ENCODE measurements at places on chromosomes 4 and X.

GRCh38 chr4:18422685-18423084, 401.1 kb upstream of the LCORL start:
- DNase-seq, result no peak

- DNase-seq, result peak; percentile 38
Measured at GRCh38 chrX:72121383-72121782, 10.3 kb downstream of the RTL5 start.

- peak; percentile 56 for DNase-seq
Measured at GRCh38 chrX:47831788-47832187, 4.9 kb upstream of the ZNF81 start.

GRCh38 chrX:16119353-16120220, 3.8 kb upstream of the GRPR start:
- DNase-seq, result no peak

- no peak for DNase-seq
Measured at GRCh38 chr4:126123611-126124325, 809.0 kb downstream of the FAT4 start.

- DNase-seq, result no peak
Measured at GRCh38 chr4:7779432-7779768, 160.3 kb downstream of the AFAP1 start.

DNA sequence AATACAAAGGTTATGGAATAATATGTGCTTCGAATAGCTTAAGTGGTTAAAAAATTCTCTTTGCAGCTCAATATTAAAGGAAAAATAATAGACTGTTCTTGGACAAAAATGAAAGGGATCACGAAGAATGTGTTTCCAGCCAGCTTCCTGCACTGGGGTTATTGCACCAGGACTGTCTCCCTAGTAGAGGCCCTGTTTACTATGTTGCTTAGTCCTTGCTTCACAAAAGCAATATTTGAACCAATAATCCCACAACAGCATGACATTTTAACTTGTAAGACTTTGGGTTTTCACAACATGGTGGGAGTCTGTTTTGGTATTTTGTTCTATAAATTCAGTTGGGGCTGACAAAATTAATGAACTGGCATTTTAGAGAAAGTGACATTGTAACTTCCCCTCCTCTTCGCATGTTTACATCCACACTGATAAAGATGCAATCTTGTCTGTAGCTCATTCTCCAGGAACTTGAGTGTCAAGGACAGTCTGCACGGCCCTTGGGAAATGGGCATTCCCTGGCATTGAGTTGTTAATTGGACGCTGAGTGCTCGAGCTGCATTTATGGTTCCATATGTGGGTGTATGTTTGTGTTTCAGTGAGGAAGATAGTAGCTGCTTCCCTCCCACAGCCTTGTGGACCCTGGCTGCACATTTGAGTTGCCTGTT, 39.0 kb downstream of the SHROOM2 start:
- no peak for DNase-seq

- DNase-seq, result no peak
Measured at GRCh38 chr4:20462426-20463175, 210.9 kb downstream of the SLIT2 start.

GRCh38 chr4:138967313-138967712, 48.3 kb upstream of the NOCT start:
- no peak for DNase-seq

GRCh38 chrX:39067866-39068265, 266.6 kb downstream of the MID1IP1 start:
- no peak for DNase-seq

DNA sequence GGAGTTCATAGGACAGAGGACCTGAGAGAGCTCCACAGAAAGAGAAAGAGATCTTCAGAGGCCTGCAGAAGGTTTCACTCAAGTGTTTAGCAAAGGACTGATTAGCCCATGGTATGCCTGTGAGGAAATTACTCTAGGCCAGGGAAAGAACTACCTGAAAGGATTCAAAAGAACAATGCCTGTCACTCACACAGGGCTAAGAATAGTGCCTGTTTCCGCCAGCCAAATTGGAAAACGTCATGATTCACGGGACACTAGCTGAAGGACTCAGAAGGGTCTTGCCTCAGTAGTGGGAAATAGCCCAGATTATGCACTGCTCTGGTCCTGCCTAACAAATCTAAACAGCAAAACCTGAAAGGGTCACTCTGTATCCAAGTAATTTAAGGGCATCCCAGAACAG, 21.1 kb downstream of the SYTL4 start:
- no peak for DNase-seq

DNA sequence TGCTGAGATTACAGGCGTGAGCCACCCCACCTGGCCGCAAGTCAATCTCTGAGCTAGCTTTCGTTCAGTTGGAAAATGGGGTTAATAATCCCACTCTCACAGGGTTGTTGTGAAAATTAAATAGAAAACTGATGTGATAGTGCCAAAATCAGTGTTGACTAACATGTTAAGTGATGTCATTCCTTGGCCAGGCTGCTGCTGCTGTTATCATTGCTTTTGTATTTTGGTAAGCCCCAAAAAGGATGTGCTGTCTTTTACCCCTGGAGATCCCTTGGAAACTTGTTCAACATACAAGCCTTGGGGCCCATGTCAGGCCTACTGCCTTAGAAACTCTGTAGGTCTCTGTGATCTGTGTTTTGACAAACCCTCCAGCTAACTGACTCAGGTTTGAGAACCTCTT, 106.3 kb downstream of the AFF1 start:
- DNase-seq, result no peak

DNA sequence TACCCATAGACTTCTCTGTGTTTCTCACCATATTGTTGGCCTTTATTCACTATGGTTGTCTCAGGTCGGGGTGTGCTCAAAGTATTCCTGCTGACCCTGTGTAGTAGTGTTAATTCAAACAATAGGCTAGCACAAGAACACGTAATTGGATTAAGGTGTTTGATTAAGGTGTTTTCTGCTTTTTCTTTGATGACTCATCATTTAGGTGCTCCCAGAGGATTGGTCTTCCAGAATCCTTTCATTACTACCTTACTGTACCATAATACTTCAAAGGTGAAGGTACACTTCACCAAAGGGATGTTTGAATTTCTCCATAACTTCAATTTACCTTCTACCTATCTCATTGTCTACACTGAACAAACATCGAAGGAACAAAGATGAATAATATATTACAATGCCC, 121.7 kb upstream of the CCDC160 start:
- DNase-seq, result no peak

GRCh38 chr4:83212041-83212851, 72.4 kb downstream of the COQ2 start:
- DNase-seq, result peak; percentile 48

DNA sequence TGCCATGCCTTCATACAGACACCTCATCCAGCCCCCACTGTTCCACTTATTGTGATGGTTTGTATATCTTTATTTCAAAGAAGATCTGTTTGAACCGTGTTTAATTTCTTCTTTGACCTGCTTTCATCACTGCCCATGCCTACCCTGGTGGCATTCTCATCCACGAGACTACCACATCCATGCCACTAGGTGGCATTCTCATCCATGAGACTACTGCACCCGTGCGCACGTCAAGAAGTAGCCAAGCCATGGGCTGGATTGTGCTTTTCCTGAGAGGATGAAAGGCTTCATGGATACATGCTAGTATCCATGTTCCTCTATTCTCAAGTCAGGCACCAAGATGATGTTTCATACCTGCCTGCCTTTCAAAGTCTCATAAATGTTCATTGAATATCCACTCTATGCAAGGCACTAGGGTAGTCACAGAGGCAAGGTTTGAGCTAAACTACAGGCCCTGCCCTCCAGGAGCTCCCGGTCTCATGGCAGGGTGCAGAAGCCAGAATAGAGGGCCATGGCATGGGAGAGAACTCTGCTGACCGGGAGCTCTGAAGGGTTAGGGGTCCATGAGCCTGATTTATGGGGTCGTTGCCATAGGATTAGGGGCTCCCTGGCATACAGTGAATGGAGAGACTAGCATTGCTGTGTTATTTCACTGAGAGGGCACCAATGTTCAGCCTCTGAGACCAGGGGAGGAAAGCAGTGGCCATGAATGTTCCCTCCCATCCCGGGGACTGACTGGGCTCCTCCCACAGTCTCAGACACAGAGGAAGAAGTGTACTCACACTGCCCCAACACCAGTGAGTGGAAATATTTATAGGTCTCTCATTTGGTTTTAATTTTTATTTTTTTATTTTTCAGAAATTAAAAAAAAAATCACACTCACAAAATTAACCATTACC, 24.8 kb upstream of the EOLA2 start:
- DNase-seq, result no peak

DNA sequence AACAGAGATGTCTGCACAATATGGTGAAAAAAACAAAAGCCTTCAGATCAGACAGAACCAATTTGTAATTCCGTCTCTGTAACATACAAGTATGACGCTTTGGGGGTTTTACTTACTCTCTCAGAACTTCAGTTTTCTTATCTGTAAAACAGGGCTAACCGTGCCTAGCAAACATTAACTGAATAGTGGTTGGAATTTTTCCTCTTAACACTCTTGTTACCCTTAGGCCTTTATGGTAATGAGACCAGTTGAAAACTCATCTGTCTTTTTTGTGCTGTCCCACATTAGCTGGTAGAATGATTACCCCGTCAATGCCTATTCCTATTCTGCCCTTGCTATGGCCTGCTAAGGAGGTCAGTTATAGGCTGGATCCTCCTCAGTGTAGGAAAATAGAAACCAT, 4.5 kb upstream of the MYOZ2 start:
- DNase-seq, result no peak

GRCh38 chr4:123352240-123352945, 44.2 kb upstream of the SPRY1 start:
- DNase-seq, result no peak

DNA sequence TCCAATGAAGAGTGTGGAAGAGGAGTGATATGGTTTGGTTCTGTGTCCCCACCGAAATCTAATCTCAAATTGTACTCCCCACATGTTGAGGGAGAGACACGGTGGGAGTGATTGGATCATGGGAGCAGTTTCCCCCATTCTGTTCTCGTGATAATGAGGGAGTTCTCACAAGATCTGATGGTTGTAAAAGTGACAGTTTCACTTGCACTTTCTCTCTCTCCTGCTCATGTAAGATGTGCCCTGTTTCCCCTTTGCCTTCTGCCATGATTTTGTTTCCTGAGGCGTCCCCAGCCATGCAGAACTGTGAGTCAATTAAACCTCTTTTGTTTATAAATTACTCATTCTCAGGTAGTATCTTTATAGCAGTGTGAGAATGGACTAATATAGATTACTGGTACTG, 39.6 kb downstream of the FAM47C start:
- DNase-seq, result no peak

- no peak for DNase-seq
Measured at GRCh38 chr4:8248091-8248490, 21.5 kb upstream of the HTRA3 start.

DNA sequence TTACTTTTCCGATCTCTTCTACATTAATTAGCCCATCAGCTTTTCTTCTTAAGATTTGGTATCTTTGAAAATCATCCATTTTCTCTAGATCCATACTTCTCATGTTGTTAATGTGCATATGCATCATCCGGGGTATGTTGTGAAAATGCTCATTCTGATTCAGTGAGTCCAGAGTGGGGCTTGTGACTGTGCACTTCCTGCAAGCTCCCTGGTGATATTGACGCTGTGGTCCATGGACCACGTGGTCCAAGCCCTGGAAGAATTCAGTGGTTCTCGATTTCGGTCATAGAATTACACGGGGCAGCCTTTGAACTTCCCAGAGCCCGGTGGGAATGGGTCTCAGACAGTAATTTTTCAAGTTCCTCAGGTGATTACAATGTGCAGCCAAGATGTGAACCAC, 69.8 kb downstream of the ZFX start:
- DNase-seq, result no peak

DNA sequence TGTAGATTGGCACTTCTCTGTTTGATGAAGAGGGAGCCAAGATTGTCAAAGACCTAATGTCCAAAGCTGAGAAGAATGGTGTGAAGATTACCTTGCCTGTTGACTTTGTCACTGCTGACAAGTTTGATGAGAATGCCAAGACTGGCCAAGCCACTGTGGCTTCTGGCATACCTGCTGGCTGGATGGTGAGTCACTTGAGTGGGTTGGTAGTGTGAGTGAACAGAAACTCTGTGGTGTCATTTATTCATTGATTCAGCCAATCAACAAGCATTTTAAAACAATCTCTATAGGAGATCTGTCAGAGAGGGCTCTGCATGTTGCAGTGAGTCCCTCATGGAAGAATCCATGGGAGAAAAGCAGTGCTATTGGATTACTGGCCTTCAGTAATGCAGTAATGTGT, 16.3 kb downstream of the TAF9B start:
- DNase-seq, result no peak

DNA sequence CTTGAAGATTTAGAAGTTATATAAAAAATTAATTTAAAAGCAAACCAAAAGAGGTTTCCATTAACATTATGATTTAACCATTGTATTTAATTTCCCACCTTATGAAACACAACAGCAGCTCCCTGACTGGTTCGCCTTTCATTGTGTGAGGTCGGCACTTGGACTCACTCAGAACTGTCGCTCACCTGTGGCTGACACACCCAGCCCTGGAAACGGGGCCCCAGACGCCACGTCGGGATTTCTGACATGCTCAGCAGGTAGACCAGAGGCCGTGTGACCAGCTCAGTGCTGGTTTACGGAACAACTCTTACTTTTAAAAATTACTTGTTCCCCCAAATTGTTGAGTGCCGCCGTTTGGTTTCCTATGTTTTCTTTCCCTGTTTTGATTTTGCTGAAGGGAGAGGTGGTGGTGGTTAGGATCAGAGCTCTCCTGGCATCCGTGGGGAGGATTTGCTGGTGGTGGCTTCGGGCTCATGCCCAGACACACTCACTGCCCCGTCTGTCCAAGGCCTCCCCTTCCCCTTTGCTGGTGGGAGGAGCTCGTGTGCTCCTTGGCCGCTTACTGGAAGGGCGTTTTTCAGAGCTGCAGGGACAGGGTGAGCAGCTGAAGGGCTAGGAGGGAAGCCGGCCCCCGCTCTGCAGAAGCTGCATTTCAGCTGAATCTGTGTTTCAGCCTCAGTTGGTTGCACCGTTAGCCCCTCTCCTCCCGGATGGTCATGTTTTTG, 59.2 kb downstream of the CPLX1 start:
- no peak for DNase-seq

- no peak for DNase-seq
Measured at GRCh38 chrX:20663336-20663735, 396.6 kb upstream of the RPS6KA3 start.

DNA sequence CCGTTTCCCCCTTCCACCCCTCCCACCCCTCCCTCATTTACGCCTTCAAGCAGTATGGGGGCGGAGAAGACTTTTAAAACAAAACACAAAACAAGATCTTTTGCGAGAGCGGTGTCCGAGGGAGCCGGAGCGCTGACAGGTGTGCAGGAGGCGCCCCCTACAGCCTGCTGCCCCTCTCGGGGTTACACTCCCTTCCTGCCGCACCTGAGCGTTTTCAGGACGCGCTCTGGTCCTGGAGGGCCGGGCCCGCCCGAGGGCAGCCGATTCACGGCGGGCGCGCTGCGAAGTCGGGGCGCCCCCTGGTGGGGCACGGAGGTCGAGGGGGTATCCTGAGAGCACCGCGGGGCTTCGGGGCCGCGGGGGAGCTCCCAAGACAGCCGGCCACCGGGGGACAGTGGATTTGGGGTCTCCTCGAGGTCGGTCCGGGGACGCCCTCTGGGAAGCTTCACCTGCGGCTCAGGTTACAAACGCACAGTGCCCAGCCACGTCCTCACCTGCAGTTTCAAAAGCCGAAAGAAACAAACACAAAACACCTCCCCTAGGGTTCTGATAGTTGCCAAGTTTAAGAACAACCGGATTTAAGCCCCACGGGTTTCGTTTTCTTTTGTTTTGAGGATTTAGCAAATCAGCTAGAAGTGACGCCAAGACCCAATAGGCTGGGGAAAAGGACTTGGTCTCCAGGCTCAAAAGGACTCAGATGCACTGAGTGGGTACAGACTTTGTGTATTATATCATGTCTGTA, 8.0 kb upstream of the NEUROG2 start:
- DNase-seq, result peak; percentile 83

GRCh38 chr4:10115271-10115796, 1.3 kb downstream of the WDR1 start:
- DNase-seq, result no peak

- no peak for DNase-seq
Measured at GRCh38 chr4:102250341-102250740, 94.9 kb downstream of the SLC39A8 start.
